ENCODE measurements at places on chromosomes 16 and 17.
A peak's percentile ranks its signal among the peaks of the same experiment; 100 is the strongest.

DNA sequence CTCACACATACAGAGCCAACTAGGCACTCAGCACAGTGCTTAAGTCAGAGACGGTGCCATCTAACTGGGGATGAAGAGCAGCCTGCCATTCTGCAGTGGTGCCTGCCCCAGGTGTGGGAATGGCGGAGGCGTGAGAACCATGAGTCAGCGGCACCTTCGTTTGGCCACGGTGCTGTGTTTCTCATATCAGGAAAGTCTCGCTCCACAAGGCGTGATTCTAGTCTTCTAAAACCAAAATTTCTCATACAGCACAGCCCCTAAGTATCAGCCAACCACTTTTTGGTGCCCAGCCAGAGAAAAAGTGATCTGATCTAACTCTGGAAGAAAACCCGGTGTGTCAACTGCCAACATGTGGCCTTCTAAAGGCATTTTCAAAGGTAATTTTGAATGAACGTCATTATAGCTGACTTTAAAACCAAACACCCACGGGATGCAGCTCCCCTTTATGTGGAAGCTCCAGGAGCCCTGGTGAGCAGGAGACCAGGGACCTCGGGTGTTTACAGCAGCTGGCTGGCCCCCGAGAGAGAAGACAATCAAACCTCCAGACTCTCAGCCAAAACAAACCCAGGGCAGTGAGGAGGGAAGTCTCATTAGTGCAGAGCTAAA is 54.6 kb downstream of the ABCC12 start:
- peak; percentile 37 for DNase-seq

- DNase-seq: no peak
Observed at GRCh38 chr17:83064732-83065659, 14.4 kb upstream of the METRNL start.

- no peak for DNase-seq
Observed at GRCh38 chr16:22664561-22664997, 149.4 kb upstream of the HS3ST2 start.

GRCh38 chr16:89133457-89134127 is 38.0 kb upstream of the CDH15 start:
- no peak for DNase-seq

- no peak for DNase-seq
Observed at GRCh38 chr17:83202002-83203000, 122.9 kb downstream of the METRNL start.

DNA sequence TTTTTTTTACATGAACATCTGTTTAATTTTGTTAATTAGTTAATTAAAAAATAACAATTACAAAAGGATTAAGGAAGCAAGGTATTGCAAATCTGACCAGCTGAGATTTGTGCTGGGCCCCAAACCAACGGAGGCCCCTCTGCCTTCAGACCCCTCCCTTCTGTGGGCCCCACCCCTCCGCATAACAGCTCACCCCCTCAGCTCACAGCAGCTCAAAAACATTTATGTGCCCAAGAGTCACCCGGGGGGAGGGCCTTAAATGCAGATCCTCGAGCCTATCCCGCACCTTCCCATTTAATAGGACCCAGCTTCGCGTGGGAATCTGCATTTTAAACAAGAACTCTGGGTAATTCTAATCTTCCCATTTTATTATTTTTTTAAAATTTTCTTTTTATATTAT is 75.0 kb downstream of the MGAT5B start:
- DNase-seq: no peak

DNA sequence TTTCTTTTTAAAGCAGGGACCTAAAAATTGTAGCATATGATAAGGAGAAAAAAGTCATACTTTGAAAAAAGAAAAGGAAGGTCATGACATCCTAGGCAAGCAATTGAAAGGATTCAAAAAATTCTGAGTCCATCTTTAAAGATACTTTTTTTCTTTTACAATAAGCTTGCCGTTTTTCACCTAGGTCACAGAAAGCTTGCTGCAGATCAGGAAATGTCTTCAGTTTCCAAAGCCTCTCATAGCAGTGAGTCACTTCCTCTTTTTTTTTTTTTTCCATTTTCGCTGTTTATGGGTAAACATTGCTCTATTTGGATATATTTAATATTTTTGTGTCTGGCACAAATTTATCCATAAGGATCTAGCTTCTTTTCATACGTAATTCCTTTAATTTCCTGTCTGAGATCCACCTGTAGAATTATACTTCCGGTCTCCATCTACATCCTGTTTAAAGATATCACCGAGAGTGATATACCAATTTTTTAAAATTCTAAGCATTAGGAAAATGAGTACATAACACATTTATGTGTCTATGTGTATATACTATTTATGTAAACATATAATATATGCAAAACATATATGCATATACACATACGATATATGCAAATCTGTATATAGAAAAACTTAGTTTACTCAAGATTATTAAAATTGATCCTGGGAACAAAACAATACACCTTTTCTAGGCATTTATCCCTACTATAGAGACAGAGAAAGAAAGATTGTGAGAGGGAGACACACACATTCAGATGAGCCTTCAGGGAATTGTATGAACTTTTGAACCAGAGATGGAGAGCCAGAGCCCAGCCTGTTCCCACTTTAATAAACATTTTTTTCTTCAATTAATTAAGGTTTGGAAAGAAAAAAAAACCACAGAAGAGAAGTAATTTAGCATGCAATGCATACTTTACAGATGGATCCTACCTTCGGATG is 134.4 kb downstream of the SKAP1 start:
- DNase-seq: no peak

- no peak for DNase-seq
Observed at GRCh38 chr16:476039-476438, 50.6 kb downstream of the RAB11FIP3 start.

DNA sequence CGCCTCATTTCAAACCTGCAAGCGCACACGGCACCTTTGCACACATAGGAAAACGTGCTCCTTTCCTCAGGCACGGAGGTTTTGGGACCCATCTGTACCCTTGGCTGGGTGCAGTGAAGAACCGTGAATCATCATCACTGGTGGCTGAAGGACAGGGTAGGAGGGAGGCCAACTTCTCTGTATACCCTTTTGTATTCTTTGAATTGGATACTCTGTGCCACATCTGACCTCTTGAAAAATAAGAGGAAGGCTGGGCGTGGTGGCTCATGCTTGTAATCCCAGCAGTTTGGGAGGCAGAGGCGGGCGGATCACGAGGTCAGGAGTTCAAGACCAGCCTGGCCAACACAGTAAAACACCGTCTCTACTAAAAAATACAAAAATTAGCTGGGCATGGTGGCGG is 11.7 kb downstream of the GPRC5B start:
- DNase-seq: no peak

DNA sequence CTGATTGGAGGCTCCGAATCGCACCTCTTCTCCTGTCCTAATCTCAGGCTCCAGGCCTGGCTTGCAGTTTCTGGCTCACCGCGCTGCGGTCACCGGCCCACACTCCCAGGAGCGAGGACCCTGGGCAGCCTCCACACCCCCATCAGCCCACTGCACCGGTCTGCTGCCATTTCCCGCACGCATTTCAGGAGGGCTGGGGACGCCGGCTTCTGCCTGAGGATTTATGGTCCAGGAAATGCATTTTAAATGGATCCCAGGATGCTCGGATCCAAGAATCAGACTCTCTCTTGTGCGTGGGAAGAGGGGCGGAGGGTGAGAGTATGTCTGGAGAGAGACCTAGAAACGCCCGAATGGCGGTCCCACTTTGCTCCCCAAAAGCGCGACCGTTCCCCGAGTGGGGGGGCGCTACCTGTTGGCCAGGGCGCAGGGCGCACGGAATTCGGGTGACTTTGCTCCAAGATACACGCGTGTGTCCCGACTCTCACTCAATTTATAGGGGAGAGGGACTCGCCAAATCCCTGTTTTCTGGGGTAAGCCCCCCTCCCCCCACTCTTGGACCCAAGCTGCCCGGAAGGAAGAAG is 817 bp upstream of the JPH3 start:
- DNase-seq: no peak

- DNase-seq: no peak
Observed at GRCh38 chr16:72895951-72896350, 152.0 kb downstream of the ZFHX3 start.

DNA sequence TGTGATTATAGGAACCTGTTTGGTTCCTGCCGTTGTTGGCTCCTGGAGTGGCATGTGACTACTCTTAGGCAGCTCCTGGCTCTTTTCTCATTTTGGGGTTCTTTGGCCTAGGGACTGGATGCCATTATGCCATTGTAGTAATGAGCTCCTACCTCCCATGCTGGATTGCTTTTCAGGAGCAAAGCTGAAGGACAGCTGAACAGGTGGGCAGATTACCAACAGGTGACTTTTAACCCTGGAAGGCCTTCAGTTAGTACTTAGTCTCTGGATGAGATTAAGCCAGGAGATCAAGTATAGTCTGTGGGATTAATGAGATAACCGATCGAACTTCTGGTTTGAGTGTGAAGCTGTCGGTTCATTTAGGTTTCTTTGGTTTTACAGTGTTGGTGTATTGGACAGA is 25.2 kb downstream of the WIPF2 start:
- DNase-seq: no peak

DNA sequence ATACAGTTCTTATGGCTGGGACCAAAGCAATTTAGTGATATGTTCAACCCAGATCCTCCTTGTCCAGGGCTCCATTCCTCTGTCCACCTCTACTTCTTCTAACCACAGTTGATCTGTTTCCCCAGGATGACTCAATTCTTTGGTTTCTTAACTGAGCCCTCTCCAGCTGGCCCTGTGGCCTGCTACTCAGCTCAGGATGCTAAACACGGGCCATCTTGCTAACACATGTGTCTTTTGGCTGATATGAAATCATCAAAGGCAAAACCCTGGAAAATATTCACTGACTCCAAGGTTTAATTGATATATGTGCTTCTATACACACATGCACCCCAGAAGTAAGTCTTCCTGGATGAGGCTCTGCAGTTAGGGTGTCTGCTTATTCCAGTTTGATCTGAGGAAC is 43.8 kb downstream of the SHISA6 start:
- no peak for DNase-seq

GRCh38 chr16:27217256-27217655 is 13.9 kb downstream of the KDM8 start:
- no peak for DNase-seq

DNA sequence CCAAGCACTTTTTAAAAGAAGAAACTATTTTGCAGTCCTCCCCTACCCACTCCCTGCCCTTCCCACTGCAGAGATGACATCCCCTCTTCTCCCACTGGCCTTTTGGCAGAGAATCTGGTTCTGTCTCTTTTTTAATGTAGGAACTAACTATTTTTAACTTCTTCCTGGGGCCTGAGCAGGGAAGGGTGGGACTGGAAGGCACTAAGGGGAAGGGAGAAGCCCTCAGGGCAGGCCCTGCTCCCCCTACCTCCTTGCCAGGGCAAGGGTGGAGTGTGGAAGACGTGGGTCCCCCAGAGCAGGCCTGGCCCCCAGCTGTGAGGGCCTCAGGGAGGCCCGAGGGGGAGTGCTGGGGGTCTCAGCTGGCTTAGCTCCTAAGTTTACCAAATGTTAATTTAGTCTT is 19.5 kb downstream of the UNC13D start:
- DNase-seq: no peak

- DNase-seq: no peak
Observed at GRCh38 chr16:85622683-85623082, 9.6 kb downstream of the GSE1 start.

DNA sequence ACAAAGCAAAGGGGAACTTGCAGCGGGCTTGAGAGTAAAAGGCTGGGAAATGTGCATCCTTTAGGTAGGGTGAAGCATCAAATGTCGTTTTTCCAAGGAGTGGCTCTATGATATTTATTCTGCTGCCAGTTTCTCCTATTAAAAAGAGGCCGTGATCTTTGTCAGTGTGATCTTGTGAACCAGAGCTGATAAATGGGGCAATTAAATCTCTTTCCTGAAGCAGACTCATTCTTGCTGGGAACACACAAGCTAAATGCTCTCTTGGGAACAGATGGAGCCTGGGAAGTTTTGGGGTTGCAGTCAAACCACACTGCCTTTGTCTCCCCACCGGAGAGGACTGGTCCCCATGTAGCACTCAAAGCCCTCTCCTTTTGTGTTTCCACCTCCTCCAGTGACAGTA is 408.9 kb downstream of the GRIN2A start:
- no peak for DNase-seq

- DNase-seq: no peak
Observed at GRCh38 chr16:85329059-85329812, 217.0 kb upstream of the CIBAR2 start.

DNA sequence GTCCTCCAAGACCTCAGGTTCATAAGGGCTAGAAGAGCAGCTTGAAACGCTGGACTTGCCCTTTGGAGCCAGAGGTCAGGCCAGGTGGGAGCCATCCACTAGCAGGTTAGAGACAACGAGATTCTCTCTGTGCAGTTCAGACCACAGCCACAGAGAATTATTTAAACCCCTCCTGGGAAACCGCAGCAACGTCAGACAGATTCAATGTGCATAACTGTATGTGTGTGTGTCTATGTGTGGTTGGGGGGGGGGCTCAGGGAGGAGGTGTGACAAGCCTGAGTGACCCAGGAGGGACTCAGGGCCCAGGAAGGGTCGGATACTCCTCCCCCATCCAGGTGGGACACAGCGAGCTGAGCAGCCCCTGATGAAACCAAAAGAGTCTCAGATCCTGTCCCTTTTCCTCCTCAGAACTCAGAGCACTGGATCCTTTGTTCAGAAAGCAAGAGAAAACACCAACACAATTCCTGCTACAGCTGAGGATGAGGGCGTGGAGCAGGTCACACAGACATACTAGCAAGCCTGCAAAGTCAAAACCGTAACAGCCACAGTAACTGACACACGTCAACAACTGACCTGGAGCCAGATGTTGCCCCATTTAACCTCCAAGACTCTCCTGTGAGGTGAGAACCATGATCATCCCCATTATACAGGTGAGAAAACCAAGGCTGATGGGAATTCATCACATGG is 66.8 kb downstream of the XYLT1 start:
- no peak for DNase-seq

All from NCI-H2029 treated with DMSO at 0.1 percent for 48 hours (cell line).